ENCODE measurements at places on chromosomes 16 and 17.
A peak's percentile ranks its signal among the peaks of the same experiment; 100 is the strongest.

DNA sequence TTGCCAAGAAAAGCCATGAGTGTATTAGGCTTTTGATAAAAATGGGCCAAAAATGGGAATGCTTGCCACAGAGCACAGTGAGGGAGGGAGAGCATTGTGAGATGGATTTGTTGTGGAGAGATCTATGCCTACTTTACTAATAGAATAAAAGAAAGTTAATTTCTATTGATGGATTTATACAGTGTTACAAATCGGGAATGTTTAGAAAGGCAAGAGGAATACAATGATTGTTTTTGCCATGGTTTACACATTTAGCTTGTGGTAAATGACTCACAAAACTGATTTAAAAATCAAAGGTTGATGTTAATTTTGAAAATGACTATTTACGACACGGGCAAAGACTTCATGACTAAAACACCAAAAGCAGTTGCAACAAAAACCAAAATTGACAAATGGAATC lies 16.6 kb downstream of the CCL4 start:
- DNase-seq, result no peak

GRCh38 chr16:71499775-71500364 lies 10.7 kb upstream of the ZNF19 start:
- DNase-seq, result peak; percentile 45

DNA sequence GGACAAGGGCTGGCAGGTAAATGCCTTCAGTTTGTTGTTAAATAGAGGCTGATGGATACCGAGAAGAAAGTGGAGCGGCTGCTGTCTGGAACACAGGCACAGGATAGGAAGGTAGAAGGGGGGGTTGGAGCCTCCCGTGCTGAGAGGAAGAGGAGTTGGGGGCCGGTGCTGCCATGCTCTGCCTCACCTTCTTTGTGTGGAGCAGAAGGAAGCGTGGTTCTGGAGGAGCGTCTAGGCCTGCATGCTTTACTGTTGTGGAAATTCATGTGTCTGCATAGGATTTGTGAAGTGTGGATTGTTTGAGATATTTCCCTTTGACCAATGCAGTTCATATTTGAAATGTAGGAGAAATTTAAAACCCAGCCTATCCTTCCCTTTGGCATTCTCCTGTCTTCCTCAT lies 52.3 kb downstream of the FOXK2 start:
- no peak for DNase-seq

GRCh38 chr17:46837521-46837920 lies 13.9 kb upstream of the WNT9B start:
- no peak for DNase-seq

DNA sequence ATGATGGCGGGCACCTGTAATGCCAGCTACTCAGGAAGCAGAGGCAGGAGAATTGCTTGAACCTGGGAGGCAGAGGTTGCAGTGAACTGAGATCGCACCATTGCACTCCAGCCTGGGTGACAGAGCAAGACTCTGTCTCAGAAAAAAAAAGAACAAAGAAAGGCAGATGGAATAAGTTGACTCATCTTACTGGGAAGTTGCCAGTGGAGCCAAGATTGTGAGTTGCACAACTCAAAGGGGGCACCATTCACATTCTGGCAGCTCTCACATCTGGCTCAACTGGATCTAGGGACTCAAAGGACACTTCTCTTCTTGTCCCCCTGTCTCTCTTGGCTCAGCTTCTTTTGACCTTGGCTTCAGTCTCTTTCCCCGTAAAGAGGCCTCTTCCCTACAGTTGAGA lies 53.7 kb upstream of the ETV4 start:
- peak; percentile 87 for DNase-seq

DNA sequence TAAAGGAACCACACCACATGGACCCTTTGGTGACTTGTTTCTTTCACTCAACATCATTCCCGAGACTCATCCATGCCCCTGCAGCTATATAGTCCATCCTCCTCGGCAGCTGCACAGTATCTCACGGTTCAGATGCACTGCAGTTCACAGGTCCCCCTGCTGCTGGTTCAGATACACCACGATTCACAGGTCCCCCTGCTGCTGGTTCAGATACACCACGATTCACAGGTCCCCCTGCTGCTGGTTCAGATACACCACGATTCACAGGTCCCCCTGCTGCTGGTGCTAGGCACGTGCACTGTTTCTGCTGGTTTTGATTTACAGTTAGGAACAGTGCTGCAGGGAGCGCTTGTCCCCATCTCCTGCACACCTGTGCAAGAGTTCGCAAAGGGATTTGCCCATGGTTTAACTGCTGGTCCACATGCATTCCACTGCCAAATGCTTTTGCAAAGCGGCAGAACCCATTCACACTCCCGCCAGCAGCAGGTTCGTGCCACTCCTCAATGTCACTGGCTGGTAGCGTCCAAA lies 3.8 kb downstream of the HSDL1 start:
- no peak for DNase-seq

DNA sequence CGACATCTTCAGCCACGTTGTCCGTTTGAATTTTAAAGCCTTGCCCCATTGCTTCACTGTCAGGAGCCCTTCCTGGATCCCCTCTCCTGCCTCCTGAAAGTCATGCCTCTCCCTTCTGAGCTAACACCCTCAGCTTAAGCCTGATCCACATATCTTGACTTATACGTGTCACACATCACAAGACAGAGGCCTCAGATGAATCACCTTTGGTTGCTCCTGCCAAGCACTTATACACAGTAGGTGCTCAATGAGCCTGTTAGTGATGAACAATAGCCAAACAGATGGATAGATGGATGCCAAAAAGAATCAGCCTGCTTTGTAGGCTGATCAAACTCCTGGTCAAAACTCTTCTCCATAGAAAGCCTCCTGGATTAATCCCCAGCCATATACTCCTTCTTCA lies 31.8 kb downstream of the PITPNM3 start:
- DNase-seq, result no peak

GRCh38 chr16:76824221-76824620 lies 366.8 kb upstream of the MON1B start:
- no peak for DNase-seq

- DNase-seq, result no peak
Measured at GRCh38 chr17:37299257-37299980, 76.4 kb upstream of the C17orf78 start.
